ENCODE measurements at places on chromosomes 2 and 18.
A peak's percentile ranks its signal among the peaks of the same experiment; 100 is the strongest.

GRCh38 chr18:66640431-66640830 is 36.5 kb upstream of the CDH19 start:
- no peak for DNase-seq

DNA sequence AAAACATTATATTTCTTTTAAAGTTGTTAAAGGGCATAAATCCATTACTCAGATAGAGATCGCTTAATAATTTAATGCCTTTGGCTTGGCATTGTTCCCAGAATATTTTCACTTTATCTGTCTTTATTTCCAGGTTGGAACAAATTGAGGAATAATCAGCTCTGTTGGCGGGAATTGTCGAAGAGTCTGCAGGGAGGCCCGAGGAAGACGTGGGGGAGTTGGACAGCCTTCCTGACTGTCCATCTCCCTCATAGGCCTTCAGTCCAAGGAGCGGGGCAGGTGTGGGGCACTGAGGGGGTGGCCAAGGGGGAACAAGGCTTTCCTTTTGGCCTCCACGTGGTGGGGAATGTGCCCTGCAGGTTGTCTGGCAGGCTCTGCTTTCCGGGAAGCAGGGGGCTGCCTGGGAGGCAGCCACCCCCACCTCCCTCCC is 179.6 kb downstream of the ZBTB7C start:
- DNase-seq, result no peak

DNA sequence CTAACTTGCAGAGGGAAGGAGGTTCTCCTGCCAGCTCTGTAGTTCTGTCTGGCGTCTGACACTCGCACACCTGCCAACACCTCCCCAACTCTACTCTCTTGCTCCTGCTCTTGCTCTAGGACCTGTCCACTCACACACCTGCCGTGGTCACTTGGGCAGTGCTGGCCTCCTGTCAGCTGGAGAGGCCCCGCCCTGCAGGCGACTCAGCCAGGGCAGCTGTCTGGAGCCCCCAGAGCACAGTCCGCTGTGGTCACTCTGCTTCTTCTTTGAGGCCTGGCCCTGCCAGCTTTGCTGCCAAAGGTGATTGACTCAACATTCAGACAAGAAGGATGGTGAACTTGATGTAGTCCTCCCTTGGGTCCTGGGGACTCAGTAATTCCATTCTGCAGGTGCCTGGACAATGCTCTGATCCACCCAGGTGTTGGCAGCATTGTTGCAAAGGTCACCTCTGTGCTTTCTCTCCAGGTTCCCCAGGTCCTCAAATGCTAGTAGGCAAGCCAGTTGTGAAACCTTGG is 18.7 kb downstream of the TPO start:
- DNase-seq, result no peak

- DNase-seq, result no peak
Observed at GRCh38 chr2:174053355-174054151, 88.4 kb upstream of the SP3 start.

DNA sequence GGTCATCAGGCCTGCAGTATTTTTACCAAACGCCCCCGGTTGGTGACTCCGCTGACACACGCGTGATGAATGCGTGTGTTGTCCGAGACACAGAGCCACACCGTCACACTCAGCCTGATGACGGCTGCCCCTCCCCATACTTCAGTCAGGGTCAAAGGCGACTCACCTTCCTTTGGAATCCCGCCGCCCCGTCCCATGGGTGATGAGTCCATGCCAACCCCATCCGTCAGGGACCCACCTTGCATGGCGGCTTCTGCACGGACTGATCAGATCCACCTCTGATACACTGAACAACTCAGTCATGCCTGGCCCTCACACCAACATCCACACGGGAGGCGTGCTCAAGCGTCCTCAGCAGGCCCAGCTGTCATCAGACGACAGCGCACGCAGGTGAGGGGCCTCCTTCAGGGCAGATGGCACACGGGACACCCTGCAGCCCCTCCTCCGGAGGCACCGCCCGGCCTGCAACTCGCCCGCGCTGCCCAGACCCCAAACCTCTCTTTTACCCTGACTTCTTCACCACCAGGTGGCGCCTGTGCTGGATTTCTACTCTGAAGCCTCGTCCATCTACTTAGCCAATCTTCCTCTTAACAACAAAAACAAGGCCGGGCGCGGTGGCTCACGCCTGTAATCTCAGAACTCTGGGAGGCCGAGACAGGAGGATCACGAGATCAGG is 89.2 kb downstream of the ZNF516 start:
- peak; percentile 28 for DNase-seq

GRCh38 chr2:81767187-81767912 is 1462.8 kb upstream of the LRRTM1 start:
- DNase-seq, result no peak
